ENCODE measurements at places on chromosomes 4 and X. TPM values are rescaled to one million over a fixed set of nuclear protein-coding genes. Genes with fewer than 3 reads are reported as not detected.

GRCh38 chrX:38935561-38935960 is 134.3 kb downstream of the MID1IP1 start:
- no peak for DNase-seq
- H3K4me3 ChIP-seq, result no peak overlapping the region
- no peaks in the 10 kb centered on the region for H3K27me3 ChIP-seq
- H3K36me3 ChIP-seq, result no peaks in the 10 kb centered on the region

GRCh38 chr4:152581536-152582160 is 45.8 kb upstream of the FBXW7 start:
- H3K27me3 ChIP-seq, result no peaks in the 10 kb centered on the region
- H3K4me1 ChIP-seq, result peaks cover 11% of the 10 kb centered on the region
- no peaks in the 10 kb centered on the region for H3K36me3 ChIP-seq
- H3K4me3 ChIP-seq, result no peak overlapping the region

Gene CLTRN
- 0.13 TPM for total RNA-seq

DNA sequence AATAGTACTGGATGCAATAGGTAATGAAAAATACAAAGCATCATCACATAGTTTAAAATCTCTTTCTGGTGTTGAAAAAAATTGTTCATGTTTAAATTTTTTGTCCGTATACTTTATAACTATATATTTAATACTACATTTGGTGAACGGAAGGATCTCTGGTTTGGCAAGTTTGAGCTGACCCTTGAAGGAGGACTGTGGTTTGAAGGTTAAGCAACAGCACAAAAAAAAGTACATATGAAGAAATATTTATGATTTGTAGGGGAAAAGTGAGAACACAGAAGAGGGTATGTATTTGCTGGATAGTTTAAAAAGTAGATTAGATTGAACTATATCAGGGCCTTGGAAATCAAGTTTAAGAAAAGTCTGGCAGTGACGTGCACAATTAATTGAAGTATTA is 13.3 kb downstream of the SRP72 start:
- no peak for DNase-seq
- no peaks in the 10 kb centered on the region for H3K27me3 ChIP-seq
- H3K4me3 ChIP-seq, result no peak overlapping the region
- peaks cover 77% of the 10 kb centered on the region for H3K36me3 ChIP-seq

GRCh38 chrX:9317176-9317575 is 147.7 kb upstream of the TBL1X start:
- no peak overlapping the region for H3K4me3 ChIP-seq
- no peaks in the 10 kb centered on the region for H3K27me3 ChIP-seq
- DNase-seq, result no peak
- no peak overlapping the region for H3K27ac ChIP-seq
- H3K4me1 ChIP-seq, result no peaks in the 10 kb centered on the region
- H3K36me3 ChIP-seq, result no peaks in the 10 kb centered on the region

- H3K36me3 ChIP-seq, result peaks cover 7% of the 10 kb centered on the region
- no peak for DNase-seq
- H3K4me1 ChIP-seq, result no peaks in the 10 kb centered on the region
- H3K27me3 ChIP-seq, result no peaks in the 10 kb centered on the region
- H3K4me3 ChIP-seq, result no peak overlapping the region
Observed at GRCh38 chrX:1423215-1423614, 29.5 kb downstream of the ASMTL start.

Gene NCAPG
- total RNA-seq, result 15.6 TPM

Gene HAND2
- 11.2 TPM for total RNA-seq

DNA sequence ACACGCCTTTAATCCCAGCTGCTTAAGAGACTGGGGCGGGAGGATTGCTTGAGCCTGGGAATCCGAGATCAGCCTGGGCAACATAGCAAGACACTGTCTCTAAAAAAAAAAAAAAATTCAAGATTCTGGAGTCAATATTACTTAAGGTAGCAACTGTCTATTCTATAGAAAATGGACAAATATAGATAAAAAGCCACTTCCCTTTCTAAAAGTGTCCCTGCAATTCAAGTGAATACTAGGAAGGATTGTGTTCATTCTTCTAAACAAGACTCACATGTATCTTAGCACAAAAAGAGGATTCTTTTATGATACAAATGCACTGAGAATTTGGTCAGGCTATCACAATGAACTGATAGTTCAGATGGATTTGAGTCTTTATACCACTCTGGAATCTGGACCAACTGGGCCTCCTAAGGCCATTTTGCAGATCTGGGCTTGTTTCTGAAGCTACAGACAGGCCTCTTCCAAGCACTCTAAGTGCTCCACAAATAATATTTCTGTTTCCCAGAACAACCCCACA is 7.0 kb downstream of the PKD2 start:
- no peaks in the 10 kb centered on the region for H3K36me3 ChIP-seq
- DNase-seq, result no peak
- H3K4me3 ChIP-seq, result no peak overlapping the region
- H3K27ac ChIP-seq, result no peak overlapping the region
- no peaks in the 10 kb centered on the region for H3K27me3 ChIP-seq

GRCh38 chr4:88138561-88138960 is 19.9 kb downstream of the ABCG2 start:
- no peaks in the 10 kb centered on the region for H3K27me3 ChIP-seq
- H3K36me3 ChIP-seq, result no peaks in the 10 kb centered on the region
- peak overlapping the region; percentile 69 for H3K27ac ChIP-seq
- H3K4me1 ChIP-seq, result peaks cover 32% of the 10 kb centered on the region
- no peak overlapping the region for H3K4me3 ChIP-seq

GRCh38 chr4:169258141-169258540 is 12.6 kb downstream of the SH3RF1 start:
- H3K36me3 ChIP-seq, result peaks cover 18% of the 10 kb centered on the region
- peaks cover 74% of the 10 kb centered on the region for H3K4me1 ChIP-seq
- no peak overlapping the region for H3K4me3 ChIP-seq
- H3K27me3 ChIP-seq, result no peaks in the 10 kb centered on the region
- H3K27ac ChIP-seq, result no peak overlapping the region

Gene NPY2R
- not detected for total RNA-seq

Gene FGFBP2
- total RNA-seq, result not detected

GRCh38 chr4:74016068-74016467 is 17.6 kb upstream of the CXCL5 start:
- no peaks in the 10 kb centered on the region for H3K27me3 ChIP-seq
- H3K27ac ChIP-seq, result no peak overlapping the region
- DNase-seq, result no peak

DNA sequence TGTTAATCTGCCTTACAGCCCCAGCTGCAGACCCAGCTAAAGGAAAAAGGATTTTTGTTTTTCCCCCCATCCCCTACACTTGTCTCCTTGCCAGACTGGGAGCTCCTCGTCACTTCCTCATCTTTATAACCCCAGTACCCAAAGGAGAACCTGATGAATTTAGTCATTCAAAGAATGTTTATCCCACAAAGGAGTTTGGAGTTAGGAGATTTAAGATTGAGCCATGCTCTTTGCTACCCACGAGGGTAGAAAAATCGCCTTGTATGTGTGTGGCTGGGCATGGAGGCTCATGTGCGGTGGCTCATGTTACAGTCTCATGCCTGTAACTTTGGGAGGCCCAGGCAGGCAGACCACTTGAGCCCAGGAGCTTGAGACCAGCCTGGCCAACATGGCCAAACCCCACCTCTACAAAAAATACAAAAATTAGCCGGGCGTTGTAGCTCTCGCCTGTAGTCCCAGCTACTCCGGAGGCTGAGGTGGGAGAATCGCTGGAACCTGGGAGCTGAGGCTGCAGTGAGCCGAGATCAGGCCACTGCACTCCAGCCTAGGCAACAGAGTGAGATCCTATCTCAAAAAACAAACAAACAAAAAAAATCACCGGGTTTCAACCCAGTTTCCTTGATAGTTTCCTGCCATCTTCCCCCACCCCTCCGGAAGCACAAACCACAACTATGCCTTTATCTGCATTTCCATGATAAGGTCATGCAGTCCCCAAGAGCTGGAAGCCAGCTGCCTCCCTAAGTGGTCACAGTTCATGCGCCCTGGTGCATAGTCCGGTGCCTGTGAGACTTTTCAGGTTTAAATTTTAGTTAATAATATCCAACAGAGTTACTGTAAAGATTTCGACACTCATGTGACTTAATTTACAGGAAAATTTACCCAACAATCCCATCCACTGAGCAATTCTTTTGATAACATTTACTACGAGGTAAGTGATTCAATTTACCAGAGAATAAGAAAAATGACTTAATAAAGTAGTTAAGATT is 1.5 kb downstream of the CFAP97 start:
- H3K27ac ChIP-seq, result peak overlapping the region; percentile 81
- peak overlapping the region; percentile 88 for H3K4me3 ChIP-seq
- H3K27me3 ChIP-seq, result no peaks in the 10 kb centered on the region
- peaks cover 18% of the 10 kb centered on the region for H3K4me1 ChIP-seq
- no peaks in the 10 kb centered on the region for H3K36me3 ChIP-seq
- peak; percentile 30 for DNase-seq

DNA sequence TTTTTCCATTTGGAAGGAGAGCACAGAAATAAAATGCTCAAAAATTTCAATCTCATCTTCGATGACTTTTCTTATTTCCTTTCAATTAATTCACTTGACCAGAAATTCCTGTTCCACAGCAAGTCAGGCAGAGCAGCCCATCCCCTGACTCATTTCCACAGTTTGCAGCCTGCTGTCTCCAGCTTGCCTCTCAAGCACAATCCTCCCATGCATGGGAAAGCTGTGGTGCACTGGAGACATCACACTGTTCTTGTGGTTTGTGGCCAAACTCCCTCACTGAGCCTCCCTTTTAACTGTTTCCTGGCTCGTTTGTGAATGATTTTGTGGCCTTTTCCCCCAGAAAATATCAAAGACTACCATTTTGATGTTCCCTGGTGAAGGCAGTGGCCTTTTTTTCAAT is 114.0 kb upstream of the ENPEP start:
- no peak overlapping the region for H3K4me3 ChIP-seq
- no peaks in the 10 kb centered on the region for H3K4me1 ChIP-seq
- peaks cover 26% of the 10 kb centered on the region for H3K27me3 ChIP-seq

DNA sequence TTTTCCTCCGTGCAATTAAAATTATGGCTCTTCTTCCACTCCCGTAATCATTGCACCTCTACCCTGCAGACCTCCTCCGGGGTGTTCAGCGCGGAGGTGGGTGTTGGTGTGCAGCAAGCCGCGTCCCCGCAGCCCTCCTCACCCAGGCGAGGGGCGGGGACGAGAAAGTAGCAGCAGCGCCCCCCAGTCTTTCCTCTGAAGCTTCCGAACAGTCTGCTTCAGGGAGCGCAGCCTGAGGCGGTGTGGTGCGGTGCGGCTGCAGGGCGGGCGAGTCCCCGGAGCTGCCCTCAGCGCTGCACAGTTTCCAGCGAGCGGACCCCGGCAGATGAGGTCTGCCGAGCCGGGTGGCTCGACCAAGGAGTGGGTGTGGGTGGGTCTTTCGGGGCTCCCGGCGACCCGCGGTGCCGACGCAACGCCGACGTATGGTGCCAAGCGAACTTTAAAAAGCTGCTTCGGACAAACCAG is at the start of gene FRAS1:
TSS of gene FRAS1 (plus strand) at position 189 of the 465 bp plus-strand sequence. CDS start 687 bp downstream, outside the sequence.
- no peaks in the 10 kb centered on the region for H3K27me3 ChIP-seq
- H3K4me3 ChIP-seq, result peak within 1 kb of the TSS; percentile 83

GRCh38 chr4:111400741-111401140 is 744.5 kb upstream of the FAM241A start:
- H3K27ac ChIP-seq, result no peak overlapping the region
- no peaks in the 10 kb centered on the region for H3K36me3 ChIP-seq
- peaks cover 24% of the 10 kb centered on the region for H3K4me1 ChIP-seq
- peak; percentile 76 for DNase-seq
- H3K27me3 ChIP-seq, result no peaks in the 10 kb centered on the region

Gene TRIM61
- total RNA-seq, result not detected

DNA sequence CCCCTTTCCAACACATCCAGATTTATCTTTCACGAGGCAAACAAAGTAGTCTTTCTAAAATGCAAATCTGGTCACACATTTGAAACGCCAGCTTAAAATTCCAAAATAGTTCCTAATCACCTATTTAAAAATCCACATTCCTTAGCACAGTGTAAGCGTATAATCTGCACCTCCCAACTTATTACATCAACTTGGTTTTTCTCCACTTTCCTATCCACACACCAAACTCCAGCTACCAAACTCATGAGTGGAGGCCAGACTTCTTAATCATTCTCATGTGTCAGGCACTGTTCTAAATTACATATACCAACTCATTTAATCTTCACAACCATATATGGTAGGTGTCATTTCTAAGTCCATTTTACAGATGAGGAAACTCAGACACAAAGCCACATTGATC is 33.8 kb downstream of the ENOX2 start:
- no peaks in the 10 kb centered on the region for H3K36me3 ChIP-seq
- H3K4me1 ChIP-seq, result peaks cover 18% of the 10 kb centered on the region
- DNase-seq, result peak; percentile 60
- H3K27ac ChIP-seq, result peak overlapping the region; percentile 46

GRCh38 chr4:186061921-186062320 is 7.0 kb upstream of the TLR3 start:
- no peaks in the 10 kb centered on the region for H3K27me3 ChIP-seq
- DNase-seq, result no peak
- H3K27ac ChIP-seq, result no peak overlapping the region

DNA sequence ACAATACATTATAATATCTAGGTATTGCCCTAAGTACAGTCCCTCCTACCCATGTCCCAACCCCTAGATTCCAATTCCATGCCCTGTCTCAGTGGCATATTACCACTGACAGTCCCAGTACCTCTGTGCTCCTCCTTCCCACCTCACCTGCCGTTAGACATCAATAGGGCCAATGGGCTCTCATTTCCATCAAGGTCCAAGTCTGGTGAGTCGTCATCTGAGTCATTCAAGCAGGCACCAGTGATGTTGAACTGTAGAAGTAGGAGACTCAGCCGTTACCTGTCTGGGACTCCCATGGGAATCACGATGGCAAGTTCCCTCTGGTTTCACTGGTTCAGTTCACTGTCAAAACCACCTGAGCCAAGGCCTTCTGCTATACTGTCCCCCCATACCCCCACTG is 51.7 kb downstream of the PHF8 start:
- no peaks in the 10 kb centered on the region for H3K36me3 ChIP-seq
- no peak overlapping the region for H3K4me3 ChIP-seq

GRCh38 chrX:139086246-139086645 is 374.7 kb upstream of the FGF13 start:
- peak; percentile 39 for DNase-seq
- no peak overlapping the region for H3K27ac ChIP-seq
- no peaks in the 10 kb centered on the region for H3K36me3 ChIP-seq
- H3K4me3 ChIP-seq, result no peak overlapping the region

Data from GM23248 (cell line).